ENCODE measurements at places on chromosomes 3 and 15.

DNA sequence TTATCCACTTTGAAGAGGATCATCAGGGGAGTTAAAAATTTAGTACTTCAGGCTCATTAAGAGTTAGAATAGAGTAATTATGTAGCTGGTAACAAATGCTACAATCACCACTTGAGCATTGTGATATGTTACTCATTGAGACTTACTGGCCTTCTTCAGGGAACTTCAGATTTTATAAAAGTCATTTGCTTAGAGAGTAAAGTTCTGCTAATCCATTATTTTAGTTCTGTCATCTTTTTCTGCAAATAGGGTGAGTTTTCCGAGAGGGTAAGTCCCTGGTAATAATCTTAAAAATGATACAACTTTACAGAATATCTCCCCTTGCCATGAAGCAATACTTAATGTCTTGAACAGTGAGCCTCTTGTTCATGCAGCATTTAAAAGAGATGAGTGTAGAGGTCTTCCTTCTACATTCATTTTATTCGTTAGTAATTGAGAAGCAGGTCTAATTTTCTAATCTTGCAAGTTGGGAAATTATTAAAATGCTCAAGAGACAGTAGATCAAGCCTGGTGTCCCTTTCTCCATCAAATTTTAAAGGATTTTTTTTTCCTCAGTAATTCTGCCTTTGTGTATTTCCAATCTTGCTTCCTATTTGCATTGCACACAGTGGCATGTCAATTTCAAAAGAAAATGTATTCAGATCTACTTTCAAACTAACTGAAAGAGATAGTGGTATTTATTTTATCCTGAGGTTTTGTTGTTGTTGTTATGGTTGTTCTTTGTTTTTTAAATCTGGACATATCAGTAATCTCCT is 52.6 kb downstream of the MBNL1 start:
- DNase-seq: no peak

GRCh38 chr3:189629803-189630455 is 1.3 kb upstream of the TP63 start:
- no peak for DNase-seq

GRCh38 chr3:142987080-142987700 is 14.2 kb upstream of the U2SURP start:
- no peak for DNase-seq

DNA sequence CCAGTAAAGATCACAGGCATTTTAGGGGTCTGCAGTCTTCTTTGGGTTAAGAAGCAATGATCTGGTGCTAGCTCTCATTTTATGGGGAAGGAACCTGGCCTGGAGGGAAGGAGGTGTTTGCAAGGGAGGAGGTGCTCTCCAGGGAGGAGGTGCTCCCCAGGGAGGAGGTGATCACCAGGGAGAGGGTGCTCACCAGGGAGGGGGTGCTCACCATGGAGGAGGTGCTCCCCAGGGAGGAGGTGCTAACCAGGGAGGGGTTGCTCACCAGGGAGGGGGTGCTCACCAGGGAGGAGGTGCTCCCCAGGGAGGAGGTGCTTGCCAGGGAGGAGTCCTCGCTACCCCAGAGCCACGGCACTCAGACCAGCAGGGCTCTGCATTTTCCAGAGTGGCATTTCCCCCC is 115.7 kb downstream of the TLE3 start:
- DNase-seq: no peak

GRCh38 chr3:35505181-35505580 is 134.1 kb upstream of the ARPP21 start:
- peak; percentile 73 for DNase-seq

- no peak for DNase-seq
These were observed 485.5 kb upstream of the THBS1 start for GRCh38 chr15:39095218-39095879.

DNA sequence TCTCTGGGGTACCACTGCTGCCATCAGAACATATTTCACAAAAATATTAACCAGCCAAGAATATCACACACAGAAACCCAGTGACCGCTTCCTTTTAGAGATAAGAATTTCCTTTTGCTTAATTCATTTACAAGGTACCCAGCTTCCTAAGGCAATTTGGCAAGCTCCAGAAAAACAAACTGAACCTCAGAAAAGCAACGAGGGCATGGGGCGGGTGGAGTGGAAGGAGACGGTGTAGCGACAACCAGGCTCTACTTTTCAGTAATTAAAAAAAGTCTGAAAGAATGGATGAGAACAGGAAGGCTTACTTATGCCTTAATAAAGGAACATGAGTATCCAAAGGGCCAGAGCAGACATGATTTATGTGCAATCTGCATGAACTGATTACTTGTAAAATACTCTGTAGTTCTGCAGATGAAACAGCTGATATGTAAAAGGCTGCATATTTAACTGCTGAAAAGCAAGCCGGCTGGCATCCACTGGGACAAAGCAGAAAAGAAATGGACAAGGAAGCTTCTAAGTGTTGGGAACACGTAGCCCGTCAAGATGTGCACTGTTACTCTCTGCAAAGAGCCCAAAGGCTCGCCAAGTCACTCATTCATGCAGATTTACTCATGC is 18.6 kb downstream of the RFTN1 start:
- DNase-seq: no peak

GRCh38 chr3:74268753-74269152 is 345.7 kb downstream of the CNTN3 start:
- DNase-seq: no peak

GRCh38 chr15:43440721-43441281 is 52.2 kb downstream of the TP53BP1 start:
- no peak for DNase-seq

DNA sequence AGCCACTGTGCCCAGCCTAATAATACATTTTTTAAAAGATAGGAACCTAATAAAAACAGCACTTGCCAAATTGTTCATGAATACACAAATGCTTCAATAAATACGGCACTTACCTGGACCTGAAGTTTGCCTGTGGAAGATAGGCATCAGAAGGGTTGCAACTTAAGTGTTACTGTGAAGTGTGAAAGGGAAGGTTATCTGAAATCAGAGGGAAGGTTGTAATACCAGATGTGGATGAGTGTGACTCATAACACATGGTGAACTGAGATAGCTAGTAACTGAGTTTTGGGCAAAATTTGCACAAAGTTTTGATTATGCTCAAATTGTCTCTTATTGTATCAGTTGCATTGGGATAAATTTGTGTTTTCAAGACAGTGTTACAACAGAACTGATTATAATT is 68.0 kb downstream of the ATP11B start:
- DNase-seq: no peak

DNA sequence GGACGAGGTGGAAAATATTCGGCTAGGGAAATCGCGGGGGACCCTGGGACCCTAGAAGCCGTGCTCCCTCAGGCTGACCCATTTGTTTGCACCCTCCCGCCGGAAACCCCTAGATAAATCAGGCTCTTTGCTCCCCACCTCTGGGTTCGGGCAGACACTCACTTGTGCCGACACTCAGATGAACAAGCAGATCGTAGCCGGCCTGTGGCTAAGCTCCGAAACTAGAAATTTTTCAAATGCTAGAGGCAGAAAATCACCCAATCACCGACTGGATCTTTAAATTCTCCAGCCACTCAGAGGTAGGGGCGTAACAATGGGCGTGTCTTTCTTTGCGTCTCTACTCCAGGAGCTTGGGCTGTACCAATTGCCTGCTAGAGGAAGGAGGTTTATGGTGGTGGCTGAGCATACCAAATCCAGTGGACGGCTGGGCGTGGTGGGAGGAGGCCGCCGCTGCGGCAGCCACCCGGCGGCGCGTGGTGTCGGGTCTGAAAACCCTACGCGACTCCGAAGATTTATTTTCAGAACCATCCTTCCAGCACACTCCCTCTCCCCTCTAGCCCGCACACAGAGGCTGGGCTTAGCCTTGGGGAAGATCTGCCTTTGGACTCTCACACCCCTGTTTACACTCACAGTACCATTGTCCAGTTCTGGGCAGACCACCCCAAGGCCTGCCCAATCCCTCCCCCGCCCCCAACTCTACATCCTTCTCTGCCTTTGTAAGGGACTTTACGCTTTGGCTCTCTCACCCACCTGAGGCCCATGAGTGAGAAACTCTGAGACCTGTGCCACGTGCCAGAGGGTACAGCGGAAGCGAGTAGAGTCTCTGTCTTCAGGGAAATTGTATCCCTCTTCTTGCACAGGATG is at the start of gene PIF1:
Gene PIF1, minus strand, starts transcription at position 217 of the 864 bp plus-strand sequence. CDS start 1,312 bp downstream, outside the sequence.
- peak; percentile 87 for DNase-seq

DNA sequence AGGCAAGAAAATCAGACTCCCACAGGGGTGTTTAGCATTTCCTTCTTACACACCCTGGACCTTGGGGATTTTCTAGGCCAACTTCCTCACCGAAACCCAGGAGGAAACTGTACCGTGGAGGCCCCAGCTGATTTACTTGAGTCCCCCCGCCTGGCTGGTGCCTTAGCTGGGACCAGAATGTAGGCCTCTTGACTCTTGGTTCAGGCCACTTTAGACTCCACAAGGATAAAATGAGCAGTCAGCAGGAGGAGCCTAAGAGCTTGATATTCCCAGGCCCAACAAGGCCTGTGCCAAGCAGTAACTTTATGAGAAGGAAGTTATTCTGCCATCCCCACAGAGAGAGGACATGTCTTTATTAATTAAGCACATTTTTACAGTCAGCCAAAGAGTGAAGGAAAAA is 4.6 kb upstream of the APBA2 start:
- no peak for DNase-seq

DNA sequence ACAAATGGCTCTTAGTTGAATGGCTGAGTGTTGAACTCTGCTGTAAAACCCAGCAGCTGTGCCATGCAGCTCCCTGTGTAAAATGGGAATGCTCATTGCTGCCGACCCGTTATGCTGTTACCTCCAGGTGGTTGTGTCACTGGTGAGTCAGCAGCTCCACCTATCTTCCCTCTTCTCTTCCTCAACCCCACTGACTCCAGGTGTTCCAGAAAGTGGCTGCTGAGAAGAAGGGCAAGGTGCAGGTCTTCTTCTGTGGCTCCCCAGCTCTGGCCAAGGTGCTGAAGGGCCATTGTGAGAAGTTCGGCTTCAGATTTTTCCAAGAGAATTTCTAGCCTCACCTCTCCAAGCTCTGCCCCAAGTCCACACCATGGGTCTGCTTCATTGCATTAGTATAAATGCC is 41.9 kb downstream of the NOX5 start:
- no peak for DNase-seq

DNA sequence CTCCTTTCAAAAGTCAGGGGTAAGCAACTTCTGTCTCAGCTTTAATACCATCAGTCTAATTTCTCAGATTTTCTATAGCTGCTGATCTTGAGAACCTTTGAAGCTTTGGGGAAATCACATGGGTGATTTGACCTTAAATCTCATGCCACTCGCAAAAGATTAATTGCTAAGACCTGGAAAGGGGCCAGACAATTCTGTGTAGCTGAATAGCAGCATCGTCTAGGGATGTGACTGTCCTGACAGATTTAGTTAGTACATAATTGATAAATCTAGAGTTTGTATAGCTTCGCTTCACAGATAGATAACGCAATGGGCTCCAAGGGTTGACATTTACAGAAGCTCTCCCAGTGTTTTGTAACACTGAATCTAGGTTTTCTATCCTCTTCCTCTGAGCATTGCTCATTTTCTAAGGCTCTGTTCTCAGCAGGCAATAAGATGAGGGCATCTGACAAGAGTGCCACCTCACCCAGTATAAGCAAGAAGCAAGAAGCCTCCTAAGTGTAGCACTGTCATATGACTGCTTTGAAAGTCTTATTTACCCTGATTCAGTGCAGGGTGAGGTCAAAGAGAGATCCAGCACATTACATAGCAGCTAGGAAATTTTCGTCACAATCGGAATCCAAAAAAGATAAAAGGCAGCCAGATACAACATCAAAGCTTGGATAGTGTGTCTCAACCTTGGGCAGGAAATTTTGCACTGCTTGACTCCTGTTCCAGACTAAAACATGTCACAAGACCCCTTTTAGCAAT is 47.7 kb upstream of the DUT start:
- no peak for DNase-seq

- DNase-seq: no peak
These were observed 369.0 kb downstream of the SV2B start for GRCh38 chr15:91468871-91469580.

GRCh38 chr15:99100245-99101173 is 4.4 kb upstream of the SYNM start:
- DNase-seq: peak; percentile 90

GRCh38 chr3:110420158-110420641 is 651.4 kb upstream of the NECTIN3 start:
- DNase-seq: no peak

GRCh38 chr3:17542591-17542990 is 199.8 kb downstream of the TBC1D5 start:
- DNase-seq: no peak

- DNase-seq: no peak
These were observed 444.7 kb upstream of the ARPP21 start for GRCh38 chr3:35194666-35195065.

Measured in nephron progenitor cell (in vitro differentiated cells).